Breast epithelium (tissue), 4 donors: ENCODE measurements at places on chromosomes 2 and 18. TPM values are rescaled to one million over a fixed set of nuclear protein-coding genes. Genes with fewer than 3 reads are reported as not detected.

The LYPD1 gene
- 1.9 TPM for total RNA-seq

The RAPGEF4 gene
- 12.8 TPM for total RNA-seq

The ARHGAP15 gene
- total RNA-seq: 13.4 TPM

The CNTNAP5 gene
- not detected for total RNA-seq

The MAL gene
- total RNA-seq: 2.3 TPM

The CENPA gene
- total RNA-seq: not detected

The CABYR gene
- 0.64 TPM for total RNA-seq

The SH3YL1 gene
- 151 TPM for total RNA-seq

The RNF144A gene
- total RNA-seq: 10.8 TPM

The CDK15 gene
- 4.6 TPM for total RNA-seq

The NTSR2 gene
- not detected for total RNA-seq

The FOXI3 gene
- total RNA-seq: not detected

The FBXO48 gene
- total RNA-seq: 0.98 TPM

The METTL4 gene
- 7.2 TPM for total RNA-seq

The CEBPZOS gene
- 43.0 TPM for total RNA-seq

The CCBE1 gene
- 4.9 TPM for total RNA-seq

The ASXL2 gene
- 18.2 TPM for total RNA-seq

The UCN gene
- total RNA-seq: 8.8 TPM

The CFC1B gene
- total RNA-seq: not detected

The TRMT61B gene
- 13.8 TPM for total RNA-seq

The UGT1A6 gene
- not detected for total RNA-seq
